ENCODE measurements at places on chromosomes 11 and 22.

- no peak for DNase-seq
Observed at GRCh38 chr22:31753005-31753633, 700 bp upstream of the DEPDC5 start.

GRCh38 chr11:440065-441042 lies 1.5 kb downstream of the ANO9 start:
- peak; percentile 45 for DNase-seq

GRCh38 chr11:73564903-73565302 lies 33.0 kb downstream of the FAM168A start:
- DNase-seq, result no peak

- no peak for DNase-seq
Observed at GRCh38 chr11:134065381-134065780, 3.5 kb upstream of the JAM3 start.

GRCh38 chr11:12430351-12430750 lies 53.0 kb downstream of the PARVA start:
- peak; percentile 76 for DNase-seq

GRCh38 chr11:126997641-126998040 lies 2.9 kb downstream of the KIRREL3 start:
- no peak for DNase-seq

All from fibroblast of pulmonary artery (primary cell).